ENCODE measurements at places on chromosomes 12 and 14.

GRCh38 chr12:86249851-86250250 is 6.3 kb downstream of the MGAT4C start:
- DNase-seq = no peak

GRCh38 chr12:122785503-122785902 is 11.1 kb downstream of the CCDC62 start:
- no peak for DNase-seq

DNA sequence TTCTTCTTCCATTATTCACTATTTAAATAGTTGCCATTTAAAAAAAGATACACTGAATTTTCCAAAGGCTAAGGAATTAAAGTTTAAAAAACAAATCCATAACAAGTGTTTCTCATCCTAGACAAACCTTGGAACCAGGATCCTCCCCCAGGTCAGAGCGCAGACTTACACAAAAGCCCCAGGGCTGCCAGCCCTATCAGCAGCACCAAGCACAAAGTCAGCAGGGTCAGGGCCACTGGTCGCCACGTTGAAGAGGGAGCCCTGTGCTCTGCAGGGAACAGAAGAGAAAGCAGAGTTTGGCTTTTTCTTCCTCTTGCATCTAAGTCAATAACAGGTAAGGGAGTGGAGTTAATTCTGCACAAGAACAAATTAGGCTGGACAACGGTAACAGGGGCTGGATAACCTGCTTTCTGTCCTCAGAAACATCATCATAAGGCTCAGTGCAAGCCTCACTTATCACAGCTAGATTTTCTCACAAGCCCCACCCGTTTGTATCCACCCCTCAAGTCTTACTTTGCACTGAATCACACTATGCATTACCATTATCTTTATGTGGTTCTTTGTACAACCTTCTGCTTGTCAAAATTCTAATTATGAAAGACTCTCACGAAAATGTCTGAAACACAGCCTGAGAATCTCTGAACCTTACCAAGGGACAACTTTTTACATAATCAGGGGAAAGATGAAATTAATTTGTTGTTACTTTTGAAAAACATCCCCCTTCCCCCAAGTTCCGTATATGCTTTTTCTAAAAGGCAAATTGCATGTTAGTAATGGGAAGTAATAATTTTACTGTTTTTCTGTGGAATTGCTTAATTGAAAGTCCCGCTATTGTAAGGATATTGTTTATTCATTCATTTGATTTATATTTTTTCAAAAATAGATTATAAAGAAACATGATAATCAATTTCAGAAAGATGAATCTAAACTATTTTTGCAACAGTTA is 9.6 kb downstream of the CLEC1A start:
- no peak for DNase-seq

DNA sequence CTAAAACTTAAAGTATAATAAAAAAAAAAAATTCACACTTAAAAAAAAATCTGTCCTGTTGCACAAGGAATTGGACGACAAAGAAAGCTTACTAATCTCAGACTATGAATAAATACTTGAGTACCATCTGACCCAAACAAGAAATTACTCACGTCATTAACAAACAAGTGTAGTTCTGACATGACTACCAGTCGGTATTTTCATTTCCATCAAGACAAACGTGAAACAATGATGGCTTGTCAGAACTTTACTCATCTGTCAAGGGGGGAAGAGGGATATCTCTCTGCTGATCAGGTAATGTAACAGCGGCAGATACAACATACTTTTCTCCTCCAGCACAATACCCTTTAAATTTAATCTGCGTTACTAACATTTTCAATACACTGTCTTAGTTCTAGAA is 78.3 kb downstream of the CDK17 start:
- no peak for DNase-seq

- DNase-seq = peak; percentile 4
These were observed 484 bp downstream of the ALKBH1 start for GRCh38 chr14:77707355-77707723.

DNA sequence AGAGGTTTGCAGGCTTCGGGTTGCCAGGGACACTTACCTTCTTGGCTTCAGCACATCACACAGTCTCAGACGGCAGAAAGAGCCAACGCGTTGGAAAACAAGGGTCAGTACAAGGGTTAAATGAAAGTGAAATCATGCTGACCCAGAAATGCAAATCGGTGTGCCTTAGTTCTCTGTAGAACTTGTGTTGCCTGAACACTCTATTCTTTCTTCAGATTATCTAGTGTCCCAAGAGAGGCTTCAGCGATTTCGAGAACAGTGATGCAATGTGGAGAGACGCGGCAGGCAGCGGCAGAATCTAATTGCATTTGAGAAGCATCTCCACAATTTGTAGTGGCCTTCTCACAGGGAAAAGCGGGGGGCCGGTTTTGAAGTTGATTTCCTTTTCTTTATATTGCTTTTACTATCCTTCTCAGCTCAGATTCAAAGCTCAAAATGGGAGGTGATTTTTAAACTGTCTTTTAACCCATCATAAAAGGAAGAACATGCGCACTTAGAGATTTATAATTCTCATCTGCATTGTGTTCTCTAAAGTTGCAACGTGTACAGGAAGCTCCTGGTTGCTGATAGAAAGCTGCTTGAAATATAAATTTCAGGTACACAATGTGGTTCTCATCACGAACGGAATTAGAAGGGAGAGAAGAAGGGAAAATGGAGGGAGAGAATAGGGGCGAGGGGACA is 67.8 kb upstream of the EGLN3 start:
- DNase-seq = no peak

DNA sequence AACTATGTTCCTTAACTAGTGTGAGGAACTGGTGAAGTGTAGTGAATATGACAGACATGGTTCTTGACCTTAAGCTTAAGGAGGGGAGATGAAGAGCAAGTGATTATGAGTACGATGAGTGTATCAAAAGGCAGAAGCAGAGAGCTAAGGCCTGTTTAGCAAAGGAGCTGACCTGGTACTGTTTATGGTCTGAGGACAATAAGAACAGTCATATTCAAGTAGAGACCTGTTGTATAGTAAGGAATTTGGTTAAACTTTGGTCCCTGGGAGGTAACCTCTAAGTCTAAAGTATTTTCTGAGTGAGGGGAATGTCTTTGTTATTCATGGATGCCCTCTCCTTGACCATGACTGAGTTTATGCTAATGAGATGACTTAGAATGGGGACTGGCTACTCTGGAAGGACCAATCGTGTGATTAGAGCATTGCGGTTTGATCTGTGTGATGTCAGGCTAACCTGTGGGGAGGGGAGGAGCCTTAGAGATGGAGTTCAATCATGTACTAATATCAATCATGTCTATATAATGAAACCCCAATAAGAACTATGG is 389.3 kb downstream of the BMP4 start:
- no peak for DNase-seq

DNA sequence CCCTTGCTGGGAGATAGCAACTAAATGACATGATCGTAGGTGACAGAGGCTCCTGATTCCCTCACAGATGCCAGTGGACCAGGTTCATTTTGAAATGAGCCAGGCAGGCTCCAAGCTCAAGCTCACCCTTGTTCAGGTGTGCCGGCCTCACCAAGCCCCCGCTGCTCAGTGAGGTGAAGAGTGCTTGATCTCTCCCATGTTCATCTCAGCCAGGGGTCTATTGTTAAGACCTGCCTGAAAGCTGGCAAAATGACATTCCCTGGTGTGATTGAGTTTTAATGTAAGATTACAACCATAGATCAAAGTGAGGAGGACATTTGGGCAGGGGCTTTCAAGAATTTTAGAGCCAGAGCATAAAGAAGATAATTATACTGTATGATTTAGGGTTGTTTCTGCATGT is 497.9 kb downstream of the EGLN3 start:
- DNase-seq = no peak

DNA sequence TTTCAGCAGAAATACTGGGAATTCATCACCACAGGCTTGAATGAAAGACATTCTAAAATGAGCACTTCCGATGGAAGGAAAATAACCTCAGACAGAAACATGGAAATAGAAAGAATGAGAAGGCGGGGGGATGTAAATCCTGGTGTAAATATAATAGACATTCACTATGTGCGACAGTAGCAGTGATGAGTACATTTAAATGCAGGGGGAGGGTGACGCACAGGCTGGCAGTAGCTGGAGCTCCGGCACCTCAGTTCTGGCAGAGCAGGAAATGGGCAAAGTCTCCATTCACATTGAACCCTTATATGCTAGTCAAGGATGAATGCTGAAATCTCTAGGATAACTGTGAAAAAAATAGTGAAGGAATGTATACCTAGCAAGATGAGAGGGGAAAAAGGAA is 172.7 kb upstream of the C14orf180 start:
- DNase-seq = no peak

DNA sequence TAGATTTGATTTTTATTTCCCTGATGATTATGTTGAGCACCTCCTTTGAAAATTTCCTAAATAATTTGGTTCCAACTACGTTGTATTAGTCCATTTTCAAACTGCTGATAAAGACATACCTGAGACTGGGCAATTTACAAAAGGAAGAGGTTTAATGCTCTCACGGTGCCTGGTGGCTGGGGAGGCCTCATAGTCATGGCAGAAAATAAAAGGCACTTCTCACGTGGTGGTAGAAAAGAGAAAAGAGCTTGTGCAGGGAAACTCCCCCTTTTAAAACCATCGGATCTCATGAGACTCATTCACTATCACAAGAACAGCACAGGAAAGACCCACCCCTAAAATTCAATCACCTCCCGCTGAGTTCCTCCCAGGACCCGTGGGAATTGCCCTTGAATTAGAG is 372.3 kb downstream of the RPL10L start:
- DNase-seq = no peak

GRCh38 chr14:44785096-44785495 is 176.7 kb downstream of the KLHL28 start:
- DNase-seq = no peak

DNA sequence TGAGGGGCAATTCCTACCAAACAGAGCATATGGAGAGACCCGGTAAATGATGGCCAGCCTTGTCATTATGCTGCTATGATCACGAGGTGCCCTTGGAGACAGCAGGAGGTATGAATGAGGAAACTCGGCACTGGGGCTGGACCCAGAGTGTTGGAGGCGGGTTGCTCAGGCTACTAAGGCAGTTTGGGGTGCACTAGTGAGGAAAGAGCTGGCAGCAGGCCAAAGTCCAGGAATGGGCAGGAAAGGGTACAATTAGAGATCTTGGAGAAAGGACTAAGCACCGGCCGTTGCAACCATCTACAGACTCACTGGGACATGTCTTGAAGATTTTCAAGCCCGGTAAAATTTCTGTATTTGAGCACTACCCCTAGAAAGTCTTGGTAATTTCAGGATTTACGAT is 54.3 kb downstream of the CD9 start:
- DNase-seq = no peak

GRCh38 chr12:108685469-108686260 is 45.7 kb downstream of the CORO1C start:
- no peak for DNase-seq

GRCh38 chr14:27391331-27391730 is 793.5 kb upstream of the NOVA1 start:
- DNase-seq = no peak

DNA sequence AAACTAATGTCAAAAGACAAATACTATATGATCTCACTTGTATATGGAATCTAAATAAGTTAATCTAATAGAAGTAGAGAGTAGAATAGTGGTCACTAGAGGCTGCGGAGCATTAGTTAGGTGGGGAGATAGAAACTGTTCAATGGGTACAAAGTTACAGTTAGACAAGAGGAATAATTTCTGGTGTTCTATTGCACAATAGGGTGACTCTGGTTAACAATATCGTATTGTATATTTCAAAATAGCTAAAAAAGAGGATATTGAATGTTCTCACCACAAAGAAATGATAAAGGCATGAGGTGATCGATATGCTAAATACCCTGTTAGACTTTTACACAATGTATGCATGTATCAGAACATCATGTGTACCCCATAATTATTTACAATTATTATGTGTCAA is 42.9 kb downstream of the IGF1 start:
- no peak for DNase-seq

GRCh38 chr12:5407034-5407856 is 24.7 kb upstream of the NTF3 start:
- DNase-seq = no peak

DNA sequence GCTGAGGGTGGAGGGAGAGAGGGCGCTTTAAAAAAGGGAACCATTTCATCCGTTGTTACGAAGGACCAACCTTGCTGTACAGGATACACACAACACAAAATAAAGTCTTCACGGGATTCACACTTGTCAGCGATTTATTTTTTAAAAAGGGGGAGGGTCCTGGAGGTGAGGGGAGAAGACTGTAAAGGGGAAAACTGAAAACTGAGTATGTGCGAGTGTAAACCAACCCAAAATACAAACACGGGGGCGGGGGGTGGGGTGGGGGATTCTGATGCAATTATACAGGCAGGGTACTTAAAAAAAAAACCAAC is 499 bp upstream of the PRKAG1 start:
- no peak for DNase-seq

DNA sequence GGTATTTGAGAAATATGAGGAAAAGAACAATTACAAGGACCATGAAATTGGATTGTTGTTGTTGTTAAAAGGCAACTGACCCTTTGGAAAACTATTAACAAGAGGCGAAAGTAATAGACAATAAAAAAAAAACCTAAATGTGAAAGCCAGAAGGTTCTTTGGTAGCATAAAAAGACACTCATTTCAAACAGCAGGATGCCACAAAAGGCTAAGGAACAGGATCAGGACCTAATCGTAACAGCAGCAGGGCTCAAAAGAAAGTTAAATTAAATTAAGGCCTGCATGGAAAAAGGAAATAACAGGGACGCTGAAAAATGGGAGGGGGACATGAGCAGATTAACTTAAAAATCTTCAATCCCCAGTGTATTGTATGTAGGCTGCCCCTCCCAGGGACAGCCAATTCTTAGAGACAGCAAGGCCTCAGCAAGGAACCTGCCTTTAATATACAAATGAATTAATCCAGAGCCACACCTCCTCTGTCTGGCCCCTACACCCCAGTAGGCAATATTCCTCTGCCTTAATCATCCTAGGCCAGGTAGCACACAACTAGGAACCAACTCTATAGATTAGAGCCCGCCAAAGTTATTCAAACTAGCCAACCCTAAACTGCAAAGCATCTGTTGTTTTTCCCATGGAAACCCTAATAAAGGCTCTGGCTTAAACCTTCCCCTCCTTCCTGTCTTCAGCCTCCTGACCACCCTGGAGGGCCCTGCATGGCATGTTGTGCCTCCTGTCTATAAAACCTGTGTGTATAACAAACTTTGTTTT is 28.4 kb upstream of the AP4S1 start:
- no peak for DNase-seq

- DNase-seq = no peak
These were observed 424.4 kb upstream of the LMO3 start for GRCh38 chr12:17030338-17030737.

Data from T-helper 9 cell (primary cell).